CMK (cell line): ENCODE measurements at places on chromosomes 4 and X.

GRCh38 chrX:155577682-155578081 is 35.1 kb downstream of the TMLHE start:
- DNase-seq: no peak

DNA sequence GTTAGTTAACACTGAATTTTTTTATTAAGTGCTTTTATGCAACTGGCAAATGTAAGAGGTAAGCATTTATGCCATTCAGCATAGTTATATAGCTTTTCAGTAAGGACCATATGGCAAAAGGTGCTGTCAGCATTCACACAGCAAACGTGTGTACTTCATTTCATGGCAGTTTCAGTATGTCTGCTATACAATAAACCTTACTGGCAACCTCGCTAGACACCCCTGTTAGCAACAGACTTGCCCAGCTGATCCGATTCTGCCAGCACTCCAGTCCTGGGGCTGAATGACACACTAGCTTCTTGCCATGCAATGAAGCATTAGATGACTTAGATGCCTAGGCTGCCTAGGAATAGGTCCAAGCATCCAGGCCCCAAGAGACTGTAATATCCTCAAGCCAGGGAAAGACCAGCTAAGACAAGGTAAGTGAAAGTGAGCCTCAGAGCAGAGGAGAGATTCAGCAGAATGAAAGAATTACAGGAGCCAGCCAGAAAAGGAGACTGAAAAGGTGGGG is 47.3 kb upstream of the DOCK11 start:
- DNase-seq: no peak

- no peak for DNase-seq
Observed at GRCh38 chr4:177119691-177120090, 190.0 kb upstream of the NEIL3 start.

DNA sequence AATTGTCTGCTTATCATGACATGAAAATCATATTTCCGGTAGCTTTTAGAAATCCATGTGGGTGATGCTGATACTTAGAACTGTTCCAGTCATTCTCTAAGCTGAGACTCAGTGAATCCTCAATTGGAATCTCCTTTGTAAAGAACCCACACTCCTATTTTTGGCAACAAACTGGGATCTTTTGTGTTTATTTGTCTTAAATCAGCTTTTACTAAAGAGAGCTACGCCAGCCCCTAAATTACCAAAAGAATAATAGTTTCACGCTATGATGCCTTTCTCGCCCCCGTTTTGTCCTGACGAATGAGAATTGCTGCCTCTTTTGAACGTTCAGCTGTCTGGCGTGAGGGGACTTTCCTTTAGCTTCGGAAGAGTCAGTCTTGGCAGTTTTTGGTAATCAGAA is 195.9 kb downstream of the SHOX start:
- no peak for DNase-seq

DNA sequence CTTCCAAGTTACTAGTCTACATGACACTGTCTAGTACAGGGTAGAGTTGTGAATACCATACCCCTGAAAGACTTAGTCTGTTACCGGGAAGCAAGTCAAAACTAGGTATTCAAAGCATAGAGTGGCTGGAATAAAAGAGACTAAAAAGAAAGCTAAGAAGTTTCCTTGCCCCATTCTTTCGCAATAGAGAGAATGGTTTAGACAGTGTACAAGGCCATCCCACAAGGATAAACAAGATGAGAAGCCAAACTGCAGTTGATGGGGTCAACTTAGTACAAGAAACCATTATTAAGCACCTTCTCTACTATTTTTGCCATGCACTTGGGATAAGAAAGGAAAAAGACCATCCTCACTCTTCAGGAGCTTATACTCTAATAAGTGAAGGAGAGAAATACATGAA is 30.3 kb downstream of the AMMECR1 start:
- no peak for DNase-seq

- DNase-seq: no peak
Observed at GRCh38 chr4:110064295-110064694, 134.1 kb downstream of the ELOVL6 start.

DNA sequence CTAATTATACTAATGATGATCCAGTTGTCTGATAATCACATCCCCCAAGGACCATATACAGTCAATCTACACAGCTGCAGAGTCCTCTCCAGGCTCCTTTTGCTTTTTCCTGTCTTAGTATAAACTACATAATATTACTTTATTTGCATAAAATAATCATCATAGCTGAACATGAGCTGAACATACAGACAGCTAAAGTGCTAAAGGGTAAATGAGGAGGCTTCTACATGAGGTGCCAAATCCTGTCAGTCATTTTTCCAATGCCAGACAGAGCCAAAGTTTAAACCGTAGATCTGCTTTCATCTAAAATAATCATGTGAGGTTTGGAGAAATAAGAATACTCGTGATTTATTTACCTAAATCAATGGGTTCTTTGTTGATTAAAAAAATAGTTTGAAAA is 1530.1 kb upstream of the PABPC4L start:
- DNase-seq: no peak

DNA sequence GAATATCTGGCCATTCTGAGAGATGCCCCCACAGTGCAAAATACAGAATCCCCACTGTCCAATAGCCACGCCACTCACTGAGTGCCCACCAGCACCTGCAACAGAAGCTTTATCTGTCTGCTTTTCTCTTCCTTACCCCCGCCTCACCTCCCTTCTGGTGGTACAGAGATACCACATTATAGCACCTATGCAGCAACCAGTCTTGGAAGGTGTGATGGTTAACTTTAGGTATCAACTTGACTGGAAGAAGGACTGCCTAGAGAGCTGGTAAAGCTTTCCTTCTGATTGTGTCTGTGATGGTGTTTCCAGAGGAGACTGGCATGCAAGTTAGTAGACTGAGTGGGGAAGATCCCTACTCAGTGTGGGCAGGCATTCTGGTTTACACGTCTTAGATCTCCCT is 61.8 kb upstream of the TXK start:
- no peak for DNase-seq

DNA sequence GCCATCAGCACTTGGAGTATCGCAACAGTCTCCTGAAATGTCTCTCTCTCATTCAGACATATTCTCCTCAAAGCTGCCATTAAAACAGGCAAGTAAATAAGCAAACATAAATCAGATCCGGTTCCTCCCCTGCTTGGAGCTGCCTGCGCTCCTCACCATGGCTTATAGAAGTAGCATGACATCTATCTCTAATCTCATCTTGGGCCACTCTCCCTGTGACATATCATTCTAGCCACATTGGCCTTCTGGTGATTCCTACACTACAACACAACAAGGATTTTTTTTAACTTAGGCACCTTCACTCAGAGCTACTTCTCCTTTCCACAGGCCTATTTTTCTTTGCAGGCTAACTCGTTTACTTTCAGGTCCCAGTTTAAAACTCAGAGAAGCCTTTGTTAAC is 387.9 kb downstream of the ARHGAP24 start:
- no peak for DNase-seq

- DNase-seq: no peak
Observed at GRCh38 chrX:122418758-122419157, 765.3 kb upstream of the GRIA3 start.
